ENCODE measurements at places on chromosomes 4 and X.

DNA sequence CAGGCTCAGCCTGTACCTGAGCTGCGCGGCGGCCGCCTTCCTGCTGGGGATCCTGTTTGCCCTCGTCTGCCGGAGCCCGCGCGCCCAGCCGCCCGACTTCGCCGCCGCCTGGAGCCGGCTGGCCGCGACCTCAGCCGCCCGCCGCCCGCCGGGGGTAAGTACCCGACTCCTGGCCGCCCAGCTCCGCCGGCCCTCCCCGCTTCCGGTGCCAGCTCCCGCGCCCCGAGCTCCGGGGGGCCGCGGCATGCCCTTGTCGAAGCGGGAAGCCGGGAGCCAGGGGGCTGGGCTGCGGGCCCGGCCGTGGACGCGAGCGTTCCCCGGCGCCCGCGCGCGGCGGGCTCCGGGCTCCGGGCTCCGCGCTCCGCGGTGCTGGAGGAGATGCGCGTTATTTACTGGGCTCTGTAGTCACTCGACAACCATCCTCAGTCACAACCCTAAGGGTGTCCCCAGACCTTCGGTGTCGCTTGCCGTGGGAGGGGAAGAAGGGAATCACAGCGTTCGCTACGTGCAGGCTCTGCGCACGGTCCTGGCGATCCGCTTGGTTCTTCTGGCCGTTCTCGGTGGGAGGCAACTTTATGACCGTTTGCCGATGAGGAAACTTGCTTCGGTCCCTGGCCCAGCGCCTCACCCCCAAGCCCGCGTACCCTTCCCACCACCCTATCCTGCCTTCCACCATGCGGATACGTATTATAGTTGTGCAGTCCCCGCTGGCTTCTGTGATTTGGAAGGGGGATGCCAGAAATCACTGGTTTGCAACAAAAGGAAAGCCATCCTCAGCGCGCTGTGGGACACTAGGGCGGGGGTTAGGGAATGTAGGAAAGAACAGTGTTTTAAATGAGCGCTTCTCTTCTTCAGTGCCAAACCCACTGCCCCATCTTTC is 944 bp downstream of the SNX25 start:
- DNase-seq: no peak

- no peak for DNase-seq
Measured at GRCh38 chrX:11429538-11430085, 136.4 kb downstream of the AMELX start.

GRCh38 chrX:1502241-1502640 is 34.7 kb downstream of the P2RY8 start:
- DNase-seq: no peak

GRCh38 chr4:111923786-111924185 is 221.5 kb upstream of the FAM241A start:
- DNase-seq: no peak

- DNase-seq: no peak
Measured at GRCh38 chrX:64975491-64975890, 759 bp downstream of the ZC4H2 start.

DNA sequence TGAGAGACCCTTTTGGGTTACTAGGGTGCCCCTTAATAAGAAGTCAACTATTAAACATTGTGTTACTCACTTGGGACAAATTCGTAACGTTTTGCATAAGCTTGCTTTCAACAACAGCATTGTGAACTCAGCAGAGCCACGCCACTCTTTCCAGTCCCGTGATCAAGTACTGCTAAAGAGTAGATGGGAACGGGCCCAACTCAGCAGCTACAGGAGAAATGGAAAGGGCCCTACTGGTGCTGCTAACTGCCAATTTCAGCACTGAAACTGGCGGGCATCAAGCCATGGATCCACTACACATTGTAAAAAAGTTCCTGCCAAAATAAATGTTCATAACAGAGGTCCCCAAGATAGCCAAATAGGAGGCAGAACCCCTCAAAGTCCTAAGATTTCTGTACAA is 19.0 kb upstream of the DHX15 start:
- no peak for DNase-seq

Data from GOT3 (cell line).